ENCODE measurements at places on chromosomes 7 and 10.

DNA sequence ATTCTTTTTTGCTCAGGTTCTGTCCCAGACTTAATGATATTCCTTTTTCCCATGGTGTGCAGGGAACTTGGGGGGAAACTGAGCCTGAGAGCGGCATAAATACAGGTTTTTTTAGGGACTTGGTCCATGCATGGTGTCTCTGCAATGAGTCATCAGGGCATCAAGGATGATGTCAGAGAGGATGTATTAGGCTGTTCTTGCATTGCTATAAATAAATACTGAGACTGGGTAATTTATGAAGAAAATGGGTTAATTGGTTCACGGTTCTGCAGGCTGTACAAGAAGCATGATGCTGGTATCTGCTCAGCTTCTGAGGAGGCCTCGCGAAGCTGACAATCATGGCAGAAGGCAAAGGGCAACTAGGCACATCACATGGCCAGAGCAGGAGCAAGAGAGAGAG, 185.4 kb downstream of the RAB11FIP2 start:
- no peak for DNase-seq

GRCh38 chr7:157897681-157898080, 560.9 kb downstream of the DNAJB6 start:
- no peak for DNase-seq

DNA sequence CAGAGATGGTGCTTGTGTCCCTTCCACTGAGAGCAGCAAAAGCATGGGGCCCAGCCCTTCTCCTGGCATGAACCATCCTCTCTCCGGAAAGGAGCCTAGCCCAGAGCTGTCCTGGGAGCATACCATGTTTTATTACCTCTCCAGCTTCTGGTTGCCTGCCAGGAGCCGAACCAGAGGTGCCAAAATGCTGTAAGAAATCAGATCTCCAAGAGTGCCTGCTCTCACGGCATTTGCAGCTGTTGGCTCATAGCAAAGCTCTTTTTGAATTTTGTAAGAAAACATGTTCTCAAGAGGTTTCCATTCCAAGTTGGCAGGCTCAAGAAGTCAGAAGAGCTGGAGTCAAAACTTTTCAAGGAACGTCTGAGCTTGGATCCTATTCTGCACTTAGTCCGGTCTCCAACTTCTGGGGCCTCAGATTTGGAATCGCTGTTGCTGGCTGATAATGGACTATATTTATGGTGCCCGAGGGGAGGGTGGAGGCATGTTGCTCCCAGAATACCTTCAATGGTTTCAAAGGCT, 211.7 kb upstream of the MKI67 start:
- no peak for DNase-seq

DNA sequence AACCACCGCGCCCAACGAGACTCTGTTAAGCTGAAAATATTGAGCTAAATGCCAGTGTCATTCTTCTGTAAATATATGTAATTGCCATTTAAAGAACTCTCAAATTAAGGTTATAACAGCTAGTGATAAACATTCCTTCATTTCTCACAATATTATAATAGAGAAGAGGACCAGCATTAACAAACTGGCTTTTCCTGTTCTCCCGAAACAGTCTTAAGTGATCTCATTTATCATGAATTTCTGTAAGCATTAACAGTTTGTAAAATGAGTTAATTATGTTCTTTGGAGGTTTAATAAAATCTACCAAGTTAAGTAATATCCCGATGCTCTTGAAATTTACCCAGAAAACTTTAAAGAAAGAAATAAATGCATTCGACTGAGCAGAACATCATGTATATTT, 352.8 kb downstream of the KCNMA1 start:
- DNase-seq, result no peak

DNA sequence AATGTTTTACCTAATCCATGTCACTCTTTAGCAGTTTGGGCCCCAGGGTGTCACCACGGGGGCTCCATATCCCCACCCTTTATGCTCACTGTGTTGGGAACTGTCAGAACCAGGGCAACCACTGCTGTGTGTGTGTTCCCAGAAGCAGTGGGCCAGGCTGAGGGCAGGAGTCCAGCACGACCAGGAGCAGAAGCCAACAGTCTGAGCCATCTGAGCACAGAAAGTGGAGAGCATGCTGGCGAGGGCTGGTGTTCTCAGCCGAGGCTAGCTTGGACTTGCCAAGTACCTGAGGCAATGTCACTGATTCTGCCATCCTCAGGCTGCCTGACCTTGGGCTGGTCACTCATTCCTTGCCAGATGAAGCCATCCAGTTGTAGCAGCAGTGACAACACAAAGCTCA, 285.0 kb downstream of the BMPER start:
- no peak for DNase-seq
